Activated CD4-positive, CD25-positive, alpha-beta regulatory T cell treated with anti-CD3 and anti-CD28 coated beads, Interleukin-2, amount 50 U/mL, for 24 hours (primary cell): ENCODE measurements at places on chromosomes 3 and 15.

DNA sequence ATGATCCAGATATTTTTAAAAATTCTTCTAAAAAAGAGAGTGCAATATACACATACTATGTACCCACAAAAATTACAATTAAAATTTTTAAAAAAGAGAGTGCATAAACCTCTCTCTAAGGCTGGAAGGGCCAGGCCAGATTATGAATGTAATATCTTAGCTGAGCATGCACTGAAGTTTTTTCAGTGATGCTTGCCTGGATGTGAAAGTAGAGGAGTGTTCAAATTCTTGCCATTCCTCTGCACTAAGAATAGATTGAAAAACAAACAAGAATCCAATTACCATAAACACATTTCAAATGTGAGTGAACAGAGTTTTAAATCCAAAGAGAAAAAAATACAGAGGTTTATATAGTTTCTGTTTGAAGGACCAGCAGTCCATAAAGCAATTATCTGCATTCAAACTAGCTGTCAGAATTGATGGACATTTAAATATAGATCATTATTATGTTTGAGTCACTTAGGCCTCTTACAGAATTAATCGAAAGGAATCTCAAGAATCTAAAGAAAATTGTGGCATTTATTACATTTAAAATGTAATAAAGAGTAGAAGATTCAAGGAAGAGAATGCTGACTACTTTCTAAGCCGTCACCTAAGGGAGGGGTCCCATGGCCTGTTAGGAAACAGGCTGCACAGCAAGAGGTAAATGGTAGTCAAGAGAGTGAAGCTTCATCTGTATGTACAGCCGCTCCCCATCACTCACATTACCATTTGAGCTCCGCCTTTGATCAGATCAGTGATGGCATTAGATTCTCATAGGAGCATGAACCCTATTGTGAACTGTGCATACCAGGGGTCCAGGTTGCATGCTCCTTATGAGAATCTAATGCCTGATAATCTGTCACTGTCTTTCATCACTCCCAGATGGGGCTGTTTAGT is 159.3 kb upstream of the MDFIC2 start:
- no peak for ATAC-seq

DNA sequence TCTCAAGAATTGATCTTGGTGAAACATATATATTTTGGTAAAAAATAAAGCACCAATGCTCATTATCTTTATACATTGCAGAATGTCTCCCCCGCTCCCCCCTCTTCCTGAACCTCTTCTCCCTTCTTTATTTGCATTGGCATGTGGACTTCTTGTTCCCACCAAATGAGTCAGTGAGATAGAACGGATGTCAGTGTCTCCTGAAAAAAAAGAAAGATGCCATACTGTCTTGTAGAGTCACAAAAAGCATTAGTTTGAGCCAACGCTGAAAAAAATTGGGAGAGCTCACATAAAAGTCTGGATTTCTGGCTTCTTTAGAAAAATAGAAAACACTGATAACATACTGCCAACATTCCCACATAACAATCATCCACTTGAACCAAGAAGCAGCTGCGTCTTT is 32.0 kb upstream of the STXBP5L start:
- ATAC-seq, result no peak

- peak; percentile 2 for ATAC-seq
These were observed 629 bp downstream of the RPL24 start for GRCh38 chr3:101685870-101686307.

GRCh38 chr3:38371541-38372213 is 25.1 kb downstream of the XYLB start:
- no peak for ATAC-seq
